Cardiac muscle cell (in vitro differentiated cells and primary cell): ENCODE measurements at places on chromosomes 5 and 9. TPM values are rescaled to one million over a fixed set of nuclear protein-coding genes. Genes with fewer than 3 reads are reported as not detected.
A peak's percentile ranks its signal among the peaks of the same experiment; 100 is the strongest.

DNA sequence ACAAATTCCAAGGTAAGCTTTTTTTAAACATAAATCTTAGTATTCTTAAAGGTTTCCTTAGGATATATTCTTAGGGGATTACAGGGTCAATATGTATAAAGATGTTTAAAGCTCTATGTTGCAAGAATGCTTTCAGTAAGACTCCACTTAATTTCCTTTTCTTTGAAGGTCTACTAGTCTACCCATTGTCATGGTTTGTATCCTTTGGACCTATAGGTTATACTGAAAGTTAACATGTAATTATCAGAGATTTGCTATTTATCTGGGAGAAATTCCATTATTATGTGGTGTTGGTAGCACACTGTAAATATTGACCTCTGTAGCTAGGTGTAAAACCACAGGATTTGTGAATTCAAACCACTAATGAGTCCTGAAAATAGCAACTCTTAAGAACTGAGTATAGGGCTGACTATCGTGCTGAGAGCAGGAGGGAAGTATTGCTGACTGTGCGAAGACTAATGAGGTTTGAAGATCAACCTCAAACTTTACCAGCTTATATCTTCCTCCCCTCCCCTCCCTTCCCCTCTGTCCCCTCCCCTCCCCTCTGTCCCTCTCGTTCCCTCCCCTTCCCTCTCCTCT, 85.6 kb downstream of the GADD45G start:
- H3K36me3 ChIP-seq: no peaks in the 10 kb centered on the region
- H3K27ac ChIP-seq: no peak overlapping the region
- peaks cover 4% of the 10 kb centered on the region for H3K4me1 ChIP-seq
- DNase-seq: no peak

- H3K4me3 ChIP-seq: no peak overlapping the region
- H3K4me1 ChIP-seq: peaks cover 19% of the 10 kb centered on the region
- no peaks in the 10 kb centered on the region for H3K36me3 ChIP-seq
- peak; percentile 75 for DNase-seq
Observed at GRCh38 chr9:125631391-125632085, 75.5 kb downstream of the MAPKAP1 start.

DNA sequence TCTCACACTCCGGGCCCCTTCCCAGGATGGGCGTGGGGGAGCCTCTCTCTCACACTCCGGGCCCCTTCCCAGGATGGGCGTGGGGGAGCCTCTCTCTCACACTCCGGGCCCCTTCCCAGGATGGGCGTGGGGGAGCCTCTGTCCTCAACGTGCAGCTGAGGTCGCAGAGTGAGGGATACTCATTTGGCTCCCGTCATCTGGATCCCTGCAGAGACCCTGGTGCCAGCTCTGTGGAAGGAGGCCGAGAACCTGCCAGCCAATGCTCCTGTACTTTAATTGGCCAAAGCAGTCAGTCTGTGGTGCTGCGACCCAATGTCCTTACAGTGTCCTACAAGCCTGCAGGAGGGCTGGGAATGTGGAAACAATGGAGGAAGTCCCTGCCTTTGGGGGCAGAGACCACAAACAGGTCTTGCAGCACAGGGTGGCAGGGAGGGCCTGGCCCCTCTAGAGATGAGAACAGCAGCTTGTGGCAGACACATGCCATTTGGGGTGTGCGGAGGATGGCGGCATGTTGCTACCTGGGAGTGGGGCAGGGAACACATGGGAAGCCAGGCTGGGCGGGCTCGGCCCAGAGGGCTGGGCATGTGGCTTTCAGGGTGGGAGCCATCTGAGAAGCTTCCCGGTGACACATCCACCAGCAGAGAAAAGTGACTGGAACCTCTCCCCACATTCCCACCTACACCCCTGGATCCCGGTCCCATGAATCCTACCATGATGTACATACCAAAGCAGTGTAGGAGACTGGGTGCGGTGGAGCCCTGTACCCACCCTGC, 13.6 kb upstream of the MRNIP start:
- H3K4me1 ChIP-seq: peaks cover 26% of the 10 kb centered on the region
- no peak overlapping the region for H3K4me3 ChIP-seq
- no peak for DNase-seq
- no peak overlapping the region for H3K27ac ChIP-seq
- H3K27me3 ChIP-seq: no peaks in the 10 kb centered on the region
- H3K36me3 ChIP-seq: peaks cover 23% of the 10 kb centered on the region

GRCh38 chr5:138488481-138488945, 23.2 kb downstream of the EGR1 start:
- peak; percentile 62 for DNase-seq
- no peaks in the 10 kb centered on the region for H3K36me3 ChIP-seq
- no peaks in the 10 kb centered on the region for H3K27me3 ChIP-seq
- H3K4me3 ChIP-seq: no peak overlapping the region
- peaks cover 32% of the 10 kb centered on the region for H3K4me1 ChIP-seq
- no peak overlapping the region for H3K27ac ChIP-seq

- no peak overlapping the region for H3K27ac ChIP-seq
- no peaks in the 10 kb centered on the region for H3K4me1 ChIP-seq
- no peaks in the 10 kb centered on the region for H3K27me3 ChIP-seq
- DNase-seq: no peak
- H3K36me3 ChIP-seq: no peaks in the 10 kb centered on the region
Observed at GRCh38 chr5:173664154-173664526, 47.7 kb upstream of the BOD1 start.

- no peaks in the 10 kb centered on the region for H3K27me3 ChIP-seq
- DNase-seq: no peak
- H3K4me3 ChIP-seq: no peak overlapping the region
- H3K4me1 ChIP-seq: no peaks in the 10 kb centered on the region
Observed at GRCh38 chr5:97906135-97906534, 723.1 kb upstream of the RIOK2 start.

GRCh38 chr9:130362691-130363090, 82.1 kb upstream of the ASS1 start:
- no peak overlapping the region for H3K4me3 ChIP-seq
- H3K27me3 ChIP-seq: no peaks in the 10 kb centered on the region

DNA sequence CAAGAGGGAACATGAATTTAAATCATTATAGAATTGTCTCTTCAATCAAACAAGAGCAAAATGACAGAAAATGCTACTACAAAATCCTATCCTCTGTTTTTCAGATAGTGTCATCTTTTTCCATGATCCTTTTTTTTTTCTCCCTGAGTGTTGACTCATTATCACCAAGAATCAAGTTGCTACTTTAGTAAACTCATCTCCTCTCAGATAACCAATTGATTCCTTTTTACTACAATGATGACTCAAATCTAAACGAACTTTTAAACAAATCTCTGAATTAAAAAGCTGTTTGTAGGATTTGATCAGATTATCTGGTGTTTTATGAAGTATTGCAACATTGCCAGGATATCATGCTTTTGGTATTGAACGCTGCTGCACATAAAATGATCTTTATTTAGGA, 23.9 kb upstream of the IL7R start:
- H3K27ac ChIP-seq: no peak overlapping the region
- no peak for DNase-seq
- no peaks in the 10 kb centered on the region for H3K4me1 ChIP-seq
- no peaks in the 10 kb centered on the region for H3K27me3 ChIP-seq

DNA sequence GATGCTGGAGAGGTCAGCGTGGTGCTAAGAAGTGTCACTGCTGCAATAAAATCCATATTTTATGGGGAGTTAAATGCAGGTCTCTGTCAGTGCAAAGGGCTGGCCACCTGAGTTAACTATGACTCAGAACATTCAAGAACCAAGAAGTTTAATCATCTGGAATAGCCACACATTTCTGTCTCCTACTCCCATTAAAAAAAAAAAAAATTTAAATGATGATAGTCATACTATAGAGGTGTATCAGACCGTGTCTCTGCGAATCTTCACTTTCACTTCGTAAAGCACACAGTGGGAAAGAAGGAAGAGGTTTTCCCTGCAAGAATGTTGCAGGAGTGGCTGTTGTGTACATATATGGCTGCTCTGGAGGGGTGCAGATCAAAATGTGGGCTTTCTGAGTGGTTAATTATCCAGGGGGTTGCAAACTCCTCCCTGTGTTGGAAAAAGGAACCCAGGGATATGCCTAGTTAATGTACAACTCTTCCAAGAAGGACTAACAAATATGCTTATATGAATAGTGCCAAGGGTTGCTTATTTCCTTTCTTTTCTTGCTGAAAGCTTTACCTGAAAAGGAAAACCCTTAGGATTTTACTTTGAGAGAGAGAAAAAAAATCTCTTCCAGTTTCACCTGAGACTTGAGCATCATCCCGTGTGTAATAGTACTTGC, 1.5 kb downstream of the CDH6 start:
- H3K27me3 ChIP-seq: peaks cover 84% of the 10 kb centered on the region
- no peak for DNase-seq
- no peak overlapping the region for H3K4me3 ChIP-seq
- H3K27ac ChIP-seq: no peak overlapping the region
- peaks cover 11% of the 10 kb centered on the region for H3K4me1 ChIP-seq

DNA sequence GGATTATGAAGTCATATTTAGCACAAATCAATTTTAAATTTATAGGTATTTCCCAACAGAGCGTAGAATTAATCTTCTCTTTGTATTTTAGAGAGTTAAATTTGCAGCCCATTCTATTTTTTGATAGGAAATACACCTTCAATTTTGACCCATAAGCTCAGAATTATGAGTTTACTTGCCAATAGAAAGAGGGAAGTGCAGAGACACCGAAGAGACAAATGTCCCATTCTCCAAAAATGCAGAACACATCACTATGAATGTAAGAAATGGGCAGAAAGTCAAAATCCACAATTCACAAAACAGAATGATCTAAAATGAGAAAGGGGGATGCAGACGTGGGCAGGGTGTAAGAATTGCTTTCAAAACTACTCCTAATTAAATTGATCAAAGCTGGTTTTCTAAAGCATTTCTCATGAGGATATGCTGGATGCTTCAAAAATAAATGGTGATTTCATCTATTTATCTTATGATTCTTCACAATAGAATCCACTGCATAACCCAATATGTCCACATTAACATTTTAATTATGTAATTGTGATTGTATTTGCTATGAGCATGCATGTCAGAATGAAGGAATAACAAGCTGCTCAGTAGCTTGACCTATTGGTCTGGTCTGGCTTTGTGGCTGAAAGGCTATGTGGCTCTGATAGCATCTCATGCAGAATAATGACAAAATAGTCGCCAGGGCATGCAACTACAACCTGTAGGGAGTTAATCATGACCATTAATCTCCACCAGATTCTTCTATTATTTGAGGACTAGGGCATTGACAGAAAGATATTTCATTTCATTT, 550.1 kb upstream of the CDH18 start:
- H3K36me3 ChIP-seq: no peaks in the 10 kb centered on the region
- H3K4me1 ChIP-seq: no peaks in the 10 kb centered on the region
- no peak overlapping the region for H3K4me3 ChIP-seq
- no peaks in the 10 kb centered on the region for H3K27me3 ChIP-seq
- no peak for DNase-seq

DNA sequence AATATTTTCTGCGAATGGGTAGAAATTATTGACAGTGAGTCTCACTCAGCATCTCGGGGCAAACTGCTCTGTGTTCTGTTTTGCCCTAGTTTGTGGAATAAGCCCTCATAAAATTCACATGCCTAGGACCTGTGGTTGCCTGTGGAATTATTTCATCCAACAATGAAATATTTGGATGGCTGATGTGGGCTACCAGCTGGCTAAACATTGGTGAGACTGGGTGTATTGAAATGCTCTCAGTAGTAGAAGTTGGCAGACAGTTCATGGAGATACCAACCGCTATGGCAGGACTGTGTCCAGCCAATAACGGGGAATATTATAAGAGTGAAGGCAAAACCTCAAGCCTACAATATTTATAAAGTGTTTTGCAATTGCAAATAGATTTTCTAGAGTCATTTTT, 344.1 kb upstream of the RPS23 start:
- H3K27ac ChIP-seq: no peak overlapping the region
- no peak for DNase-seq
- no peaks in the 10 kb centered on the region for H3K27me3 ChIP-seq
- no peak overlapping the region for H3K4me3 ChIP-seq
- H3K4me1 ChIP-seq: no peaks in the 10 kb centered on the region

GRCh38 chr9:112894699-112895098, 4.0 kb upstream of the SLC46A2 start:
- no peak for DNase-seq
- H3K4me1 ChIP-seq: no peaks in the 10 kb centered on the region
- peaks cover 25% of the 10 kb centered on the region for H3K27me3 ChIP-seq
- no peak overlapping the region for H3K27ac ChIP-seq

- peak; percentile 75 for DNase-seq
- H3K27ac ChIP-seq: no peak overlapping the region
- H3K36me3 ChIP-seq: no peaks in the 10 kb centered on the region
Observed at GRCh38 chr5:41707853-41708603, 162.2 kb downstream of the OXCT1 start.

GRCh38 chr5:16565118-16565517, 51.7 kb downstream of the RETREG1 start:
- H3K36me3 ChIP-seq: no peaks in the 10 kb centered on the region
- no peak for DNase-seq
- no peaks in the 10 kb centered on the region for H3K4me1 ChIP-seq
- no peak overlapping the region for H3K27ac ChIP-seq
- no peaks in the 10 kb centered on the region for H3K27me3 ChIP-seq

- no peak overlapping the region for H3K4me3 ChIP-seq
- no peak overlapping the region for H3K27ac ChIP-seq
- H3K36me3 ChIP-seq: no peaks in the 10 kb centered on the region
- DNase-seq: no peak
- no peaks in the 10 kb centered on the region for H3K27me3 ChIP-seq
- H3K4me1 ChIP-seq: no peaks in the 10 kb centered on the region
Observed at GRCh38 chr5:90803381-90803780, 244.8 kb downstream of the ADGRV1 start.

GRCh38 chr5:143352691-143353090, 50.8 kb downstream of the NR3C1 start:
- no peak overlapping the region for H3K27ac ChIP-seq
- no peaks in the 10 kb centered on the region for H3K36me3 ChIP-seq
- H3K4me1 ChIP-seq: peaks cover 2% of the 10 kb centered on the region
- no peak for DNase-seq
- H3K27me3 ChIP-seq: no peaks in the 10 kb centered on the region

DNA sequence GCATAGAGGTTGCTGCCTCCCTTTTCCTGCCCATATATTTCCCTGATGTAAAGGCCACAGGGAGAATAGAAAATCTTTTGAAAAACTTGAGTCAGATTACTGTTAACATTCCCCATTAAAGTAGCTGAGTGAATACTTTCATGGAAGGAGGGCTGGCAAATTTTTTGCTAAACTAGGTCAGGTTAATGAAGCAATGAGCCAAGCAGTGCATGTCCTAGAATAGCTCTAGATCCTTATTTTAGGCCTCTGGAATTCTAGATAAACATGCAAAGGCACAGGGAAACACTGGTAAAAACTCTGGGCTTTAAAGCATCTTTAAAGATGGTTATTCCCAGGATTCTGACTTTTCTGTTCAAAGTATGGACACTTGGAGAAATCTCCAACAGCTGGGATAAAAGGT, 27.9 kb downstream of the TTC1 start:
- DNase-seq: no peak
- H3K4me1 ChIP-seq: no peaks in the 10 kb centered on the region
- no peak overlapping the region for H3K27ac ChIP-seq
- peaks cover 10% of the 10 kb centered on the region for H3K36me3 ChIP-seq
- H3K4me3 ChIP-seq: no peak overlapping the region

Gene SYK
- total RNA-seq: not detected in 2 replicates

Gene TDRD7
- total RNA-seq: 3.3 and 4.5 TPM in 2 replicates

Gene GADD45G
- total RNA-seq: 32.7 and 34.6 TPM in 2 replicates

Gene SOX30
- 0.07 TPM in 1 of 2 replicates, not detected in the other for total RNA-seq

Gene INSL4
- total RNA-seq: not detected in 2 replicates

Gene SLC34A1
- not detected in 2 replicates for total RNA-seq
